ENCODE measurements at places on chromosomes 1 and 21.

GRCh38 chr1:101079341-101079740 lies 53.8 kb upstream of the DPH5 start:
- no peak for DNase-seq

DNA sequence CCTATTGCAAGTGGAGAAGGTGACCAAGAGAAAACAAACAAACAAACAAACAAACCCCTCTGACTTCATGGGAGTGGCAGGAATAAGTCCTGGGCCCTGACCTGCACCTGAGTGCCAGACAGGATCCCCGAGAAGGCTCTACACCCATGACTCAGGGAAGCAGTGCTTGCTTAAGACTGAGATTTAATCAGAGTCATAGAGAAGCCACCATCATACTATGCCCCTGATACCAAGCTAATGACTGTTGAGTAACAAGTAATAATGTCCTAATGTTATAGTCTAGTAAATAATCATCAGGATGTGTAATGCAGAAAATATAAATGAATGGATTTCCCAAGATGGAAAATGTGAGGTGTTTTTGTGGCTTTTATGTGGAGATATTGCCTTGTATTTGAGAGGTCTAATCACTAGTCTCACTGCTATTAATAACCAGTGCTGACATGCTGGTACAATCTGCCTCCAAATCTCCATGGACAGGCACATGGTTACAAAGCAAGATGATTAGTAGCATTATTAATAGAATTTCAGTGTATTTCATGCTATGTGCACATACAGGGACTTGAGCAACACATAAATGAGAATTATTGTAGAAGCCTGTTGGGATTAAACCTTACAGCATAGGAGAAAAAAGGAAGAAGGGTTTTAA lies 1290.9 kb downstream of the MRPL39 start:
- no peak for DNase-seq

DNA sequence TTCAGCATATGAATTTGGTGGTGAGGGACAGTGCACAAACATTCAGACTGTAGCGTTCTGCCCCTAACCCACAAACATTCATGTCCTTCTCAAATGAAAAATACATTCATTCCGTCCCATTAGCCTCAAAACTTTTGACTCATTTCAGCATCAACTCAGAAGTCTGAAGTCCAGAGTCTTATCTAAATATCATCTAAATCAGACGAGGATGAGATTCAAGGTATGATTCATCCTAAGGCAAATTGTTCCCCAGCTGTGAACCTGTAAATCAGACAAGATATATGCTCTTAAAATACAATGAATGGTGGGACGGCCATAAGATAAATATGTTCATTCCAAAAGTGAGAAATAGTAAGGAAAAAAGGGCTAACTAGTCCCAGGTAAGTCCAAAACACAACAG lies 1195.6 kb upstream of the ADGRL4 start:
- no peak for DNase-seq

GRCh38 chr1:21912038-21912758 lies 24.9 kb downstream of the HSPG2 start:
- DNase-seq = no peak

DNA sequence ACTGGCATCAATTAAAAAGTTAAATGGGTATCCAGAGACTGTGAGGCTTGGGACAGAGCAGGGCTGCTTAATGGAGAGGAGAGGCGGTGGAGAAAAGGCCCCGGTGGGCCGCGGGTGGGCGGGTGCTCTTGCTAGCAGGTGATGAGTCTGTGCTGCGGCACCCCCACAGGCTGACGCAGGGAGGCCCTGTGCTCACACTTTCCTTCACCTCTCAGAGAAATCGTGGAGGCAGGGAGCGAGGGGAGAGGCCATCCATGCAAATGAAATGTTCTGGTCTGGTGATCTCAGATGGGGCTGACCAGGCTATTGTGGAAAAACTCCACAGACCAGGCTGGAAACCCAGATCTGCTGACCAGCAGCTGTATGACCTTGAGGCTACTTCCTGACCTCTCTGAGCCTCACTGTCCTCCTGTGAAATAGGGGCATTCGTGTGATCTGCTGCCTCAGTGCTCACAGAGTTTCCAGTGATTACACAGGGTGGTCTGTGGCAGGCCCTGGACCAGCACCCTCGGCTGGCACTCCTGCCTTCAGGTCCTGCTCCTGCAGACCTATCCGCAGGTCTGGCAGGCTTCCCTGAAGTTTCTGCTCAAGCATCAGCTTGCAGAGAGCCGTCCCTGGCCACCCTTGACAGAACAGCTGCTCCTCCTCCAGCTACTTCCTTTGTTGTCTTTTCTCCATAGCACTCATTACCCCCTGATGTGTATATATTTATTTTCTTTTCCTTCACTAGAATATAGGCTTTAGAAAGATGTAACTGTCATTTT lies 89.2 kb downstream of the BEND5 start:
- no peak for DNase-seq

DNA sequence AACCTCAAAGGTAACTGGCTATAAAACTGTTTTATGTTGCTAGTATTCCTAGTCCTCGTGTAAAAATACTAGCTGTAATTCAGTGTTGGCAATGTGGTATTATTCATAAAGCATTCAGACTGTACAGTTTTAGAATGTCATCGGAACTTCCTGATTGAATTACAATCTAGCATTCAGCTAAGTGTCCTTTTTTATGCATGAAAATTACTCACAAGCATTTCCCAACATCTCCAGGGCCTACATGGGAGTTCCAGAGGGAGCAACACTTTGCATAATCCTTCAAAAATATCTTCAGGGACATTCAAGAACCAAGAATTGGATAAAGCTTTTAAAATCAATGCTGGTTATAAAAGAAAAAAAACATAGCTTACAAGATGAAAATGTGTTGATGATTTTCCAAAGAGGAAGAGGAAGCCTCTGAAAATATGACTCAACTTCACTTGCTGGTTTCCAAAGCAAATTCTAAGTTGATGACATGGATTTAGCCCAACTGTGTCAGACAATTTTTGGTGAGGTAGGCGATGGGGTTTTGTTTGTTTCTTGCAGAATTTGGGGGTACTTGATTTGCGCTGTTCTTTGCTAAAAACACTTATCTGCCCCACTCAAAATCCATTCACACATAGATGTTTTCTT lies 137.8 kb downstream of the SLC44A5 start:
- DNase-seq = no peak

GRCh38 chr21:37341254-37341960 lies 25.2 kb upstream of the DYRK1A start:
- no peak for DNase-seq

GRCh38 chr1:33099290-33100118 lies 18.6 kb downstream of the AZIN2 start:
- DNase-seq = no peak

- DNase-seq = no peak
Observed at GRCh38 chr1:67242016-67242415, 65.7 kb upstream of the IL12RB2 start.

- DNase-seq = no peak
Observed at GRCh38 chr21:45293220-45293725, 5.6 kb upstream of the POFUT2 start.

DNA sequence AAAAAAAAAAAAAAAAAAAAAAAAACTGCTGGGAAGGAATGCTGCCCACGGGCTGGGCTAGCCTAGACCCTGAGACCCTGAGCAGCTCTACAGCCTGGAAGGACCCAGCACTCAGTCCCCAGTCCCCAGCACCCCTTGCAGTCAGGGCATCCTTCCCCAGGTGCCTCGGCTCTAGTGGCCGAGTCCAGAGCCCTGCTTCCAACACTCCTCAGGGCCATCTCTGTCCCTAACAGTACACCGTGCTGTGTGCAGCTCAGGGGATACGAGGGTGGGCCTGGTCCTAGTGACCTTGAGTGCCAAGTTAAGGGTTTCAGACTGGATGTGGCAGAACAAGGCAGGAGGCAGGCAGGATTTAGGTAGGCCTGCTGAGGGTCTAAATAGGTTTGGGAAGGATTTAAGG lies 50.2 kb upstream of the LRP8 start:
- no peak for DNase-seq

- DNase-seq = no peak
Observed at GRCh38 chr1:22090867-22091266, 38.4 kb downstream of the CDC42 start.

DNA sequence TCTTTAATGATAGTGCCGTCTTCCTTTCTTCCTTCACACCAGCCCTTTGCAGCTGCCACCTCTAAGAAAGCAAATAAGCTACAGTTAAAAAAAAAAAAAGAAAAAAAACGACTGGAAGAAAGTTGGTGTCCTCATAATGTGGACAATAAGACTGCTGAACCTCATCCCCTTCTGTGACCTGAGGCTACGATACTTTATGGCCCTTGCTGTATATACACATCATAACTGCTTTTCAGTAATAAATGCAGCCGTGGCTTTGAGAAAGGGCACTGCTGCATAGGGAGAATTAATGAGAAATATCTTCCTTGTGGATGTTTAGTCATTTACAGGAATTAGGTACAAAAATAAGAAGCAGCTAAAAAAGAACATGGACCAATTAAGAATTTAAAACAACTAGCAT lies 333.8 kb upstream of the ADGRL2 start:
- DNase-seq = no peak

- DNase-seq = no peak
Observed at GRCh38 chr1:222950892-222951291, 136.1 kb downstream of the DISP1 start.

GRCh38 chr21:22728091-22728490 lies 1729.9 kb downstream of the NCAM2 start:
- no peak for DNase-seq

DNA sequence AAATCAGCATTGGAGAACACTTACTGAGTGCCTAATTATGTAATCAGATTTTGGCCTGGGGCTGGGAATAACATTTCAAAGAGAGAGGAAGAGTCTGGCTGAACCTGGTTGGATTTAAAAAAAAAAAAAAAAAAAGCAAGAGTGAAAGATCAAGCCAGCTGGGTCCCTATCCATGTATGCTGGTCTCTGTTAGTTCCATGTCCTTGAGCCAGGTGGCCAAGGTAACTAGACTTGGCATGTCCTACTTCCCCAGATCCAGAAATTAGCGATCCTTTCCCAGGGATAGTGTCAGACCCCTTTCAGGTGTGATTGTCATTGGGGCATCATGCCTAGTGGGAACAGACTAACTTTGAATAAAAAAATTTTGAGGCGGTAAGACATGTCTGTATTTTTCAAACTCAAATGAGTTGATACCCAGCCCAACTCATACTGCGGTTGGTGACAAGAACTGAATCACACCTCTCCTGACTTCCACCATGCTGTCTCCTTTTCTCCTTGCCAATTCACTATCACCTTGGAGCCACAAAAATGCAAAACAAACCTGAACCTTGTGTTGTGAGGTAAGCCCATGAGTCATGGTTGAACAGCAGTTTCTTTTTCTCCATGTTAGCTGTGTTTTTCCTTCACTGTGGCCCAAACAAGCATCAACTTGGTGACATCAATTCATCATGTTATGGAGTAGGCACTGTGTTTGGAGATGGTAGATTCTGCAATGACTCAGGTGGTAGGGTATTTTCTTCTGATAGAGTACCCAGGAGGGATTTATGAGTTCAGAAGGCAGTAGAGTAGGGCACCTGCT lies 24.5 kb upstream of the PPP2R5A start:
- no peak for DNase-seq

- DNase-seq = no peak
Observed at GRCh38 chr1:43711524-43712386, 4.4 kb downstream of the ST3GAL3 start.

DNA sequence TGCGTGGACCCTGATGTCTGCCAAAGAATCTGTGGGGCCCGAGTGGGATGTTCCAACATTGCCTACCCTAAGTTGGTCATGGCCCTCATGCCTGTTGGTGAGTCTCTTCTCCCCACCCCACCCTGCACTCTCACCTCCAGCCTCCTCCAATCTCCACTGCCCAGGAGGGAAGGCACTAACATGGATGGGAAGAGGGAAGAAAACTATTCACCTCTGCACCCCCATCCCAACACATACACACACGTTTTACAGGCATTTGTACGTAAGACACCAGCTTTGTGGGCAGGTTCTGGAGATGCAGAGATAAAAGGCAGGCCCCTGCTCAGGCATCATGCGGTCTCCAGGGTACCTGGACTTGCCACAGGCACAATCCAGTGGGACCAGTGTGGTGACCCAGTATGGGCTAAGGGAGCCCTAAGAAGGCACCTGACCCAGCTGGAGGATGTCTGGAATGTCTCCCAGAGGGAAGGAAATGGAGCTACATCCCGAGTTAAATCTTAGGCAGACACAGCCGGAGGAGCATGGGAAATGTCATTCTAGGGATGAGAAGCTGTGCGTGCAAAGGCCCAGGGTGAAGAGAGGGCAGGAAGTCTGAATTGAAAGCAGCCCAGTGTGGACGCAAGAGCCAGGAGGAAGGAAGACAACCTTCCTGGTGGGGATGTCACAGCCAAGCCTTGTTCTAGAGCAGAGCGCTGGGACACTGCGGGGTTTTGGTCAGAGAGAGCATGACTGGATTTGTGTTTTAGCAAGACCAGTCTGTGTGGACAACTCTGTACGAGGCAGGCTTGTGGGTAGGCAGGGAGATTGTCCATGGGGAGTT lies 11.4 kb downstream of the SLC5A9 start:
- no peak for DNase-seq

DNA sequence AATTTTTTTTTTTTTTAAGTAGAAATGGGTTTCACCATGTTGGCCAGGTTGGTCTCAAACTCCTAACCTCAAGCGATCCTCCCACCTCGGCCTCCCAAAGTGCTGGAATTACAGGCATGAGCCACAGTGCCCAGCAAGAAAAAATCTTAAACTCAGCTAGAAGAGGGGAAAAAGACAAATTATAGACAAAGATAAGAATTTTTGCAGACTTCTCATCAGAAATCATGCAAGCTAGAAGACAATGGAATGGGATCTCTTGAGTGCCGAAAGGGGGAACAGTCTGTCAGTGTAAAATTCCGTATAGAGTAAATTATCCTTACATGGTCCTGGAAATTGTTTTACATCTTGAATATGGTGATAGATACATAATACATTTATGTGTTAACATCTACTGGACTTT lies 294.4 kb downstream of the CAMTA1 start:
- no peak for DNase-seq

- DNase-seq = no peak
Observed at GRCh38 chr1:92538413-92539061, 51.8 kb upstream of the GFI1 start.

GRCh38 chr1:12516741-12517140 lies 101.3 kb downstream of the DHRS3 start:
- no peak for DNase-seq

DNA sequence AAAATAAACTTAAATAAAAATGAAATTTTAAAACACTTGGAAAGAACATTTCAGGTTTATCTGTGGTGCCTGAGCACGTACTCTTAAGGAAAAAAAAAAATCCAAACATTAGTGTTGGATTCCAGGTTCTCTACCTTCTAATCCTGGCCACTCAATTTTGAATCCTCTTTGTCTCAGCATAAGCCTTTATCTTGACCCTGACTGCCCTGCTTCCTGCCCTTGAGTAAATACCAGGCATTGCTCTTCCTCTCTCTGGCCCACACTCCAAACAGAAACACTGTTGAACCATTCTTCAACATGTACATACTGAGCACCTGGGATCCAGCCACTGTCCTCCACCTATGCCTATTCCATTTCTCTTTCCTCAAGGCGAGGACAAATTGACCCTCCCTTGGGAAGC lies 11.4 kb upstream of the VANGL1 start:
- DNase-seq = no peak

All from activated naive CD4-positive, alpha-beta T cell (primary cell).